Upper lobe of right lung (tissue), 1 donor: ENCODE measurements at places on chromosomes 6 and 20.
A peak's percentile ranks its signal among the peaks of the same experiment; 100 is the strongest.

DNA sequence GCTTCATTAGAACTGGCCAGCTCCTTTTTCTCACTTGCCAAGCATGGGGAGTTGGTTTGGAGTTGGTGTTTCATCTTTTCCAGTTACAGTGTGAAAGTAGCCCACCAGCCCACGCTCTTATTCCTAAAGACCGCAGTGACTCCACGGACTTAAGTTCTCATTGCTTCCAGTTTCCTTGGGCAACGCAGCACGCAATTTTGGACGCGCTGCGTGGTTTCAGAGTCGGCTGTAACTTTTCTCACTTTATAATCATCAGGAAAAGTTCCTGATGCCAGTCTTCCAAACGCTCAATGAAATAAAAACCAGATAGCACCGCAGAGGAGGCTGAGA is 381 bp upstream of the PEX7 start:
- no peak for DNase-seq
- peaks cover 7% of the 10 kb centered on the region for H3K36me3 ChIP-seq
- H3K27ac ChIP-seq = peak overlapping the region; percentile 93
- H3K4me1 ChIP-seq = peaks cover 5% of the 10 kb centered on the region
- peak overlapping the region; percentile 72 for H3K4me3 ChIP-seq
- no peaks in the 10 kb centered on the region for H3K27me3 ChIP-seq

DNA sequence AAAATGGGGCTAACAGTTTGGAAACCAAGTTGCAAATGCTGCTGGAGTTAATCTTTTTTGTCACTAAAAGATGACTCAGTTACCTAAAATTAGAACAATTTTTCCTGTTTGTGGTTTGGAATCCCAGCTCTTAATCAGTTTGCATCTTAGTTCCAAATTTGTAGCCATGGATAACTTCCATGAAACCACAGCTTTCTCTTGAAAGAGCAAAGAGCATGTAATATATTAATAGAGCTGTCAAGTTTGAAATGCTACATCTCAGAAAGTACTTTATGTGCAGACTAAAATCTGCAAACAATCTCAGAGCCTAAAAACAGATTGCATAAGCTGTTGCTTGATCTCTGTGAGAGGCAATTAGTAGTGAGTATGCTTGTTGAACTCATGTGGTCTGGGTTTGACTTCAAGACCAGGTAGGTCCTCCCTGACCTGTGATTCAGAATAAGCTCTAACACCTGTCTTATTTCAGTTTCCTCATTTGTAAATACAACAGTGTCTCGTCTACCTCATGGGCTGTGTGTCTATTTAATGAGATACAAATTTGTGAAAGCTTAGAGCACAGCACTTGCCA is 23.5 kb downstream of the DHX35 start:
- no peaks in the 10 kb centered on the region for H3K27me3 ChIP-seq
- no peak for DNase-seq
- H3K4me1 ChIP-seq = peaks cover 16% of the 10 kb centered on the region
- H3K4me3 ChIP-seq = no peak overlapping the region
- peaks cover 24% of the 10 kb centered on the region for H3K36me3 ChIP-seq

- H3K4me1 ChIP-seq = peaks cover 7% of the 10 kb centered on the region
- no peaks in the 10 kb centered on the region for H3K36me3 ChIP-seq
- H3K4me3 ChIP-seq = peak overlapping the region; percentile 44
- no peak overlapping the region for H3K27ac ChIP-seq
- DNase-seq = peak; percentile 81
- peaks cover 64% of the 10 kb centered on the region for H3K27me3 ChIP-seq
Observed at GRCh38 chr20:46022411-46023147, 6.4 kb upstream of the SLC12A5 start.

DNA sequence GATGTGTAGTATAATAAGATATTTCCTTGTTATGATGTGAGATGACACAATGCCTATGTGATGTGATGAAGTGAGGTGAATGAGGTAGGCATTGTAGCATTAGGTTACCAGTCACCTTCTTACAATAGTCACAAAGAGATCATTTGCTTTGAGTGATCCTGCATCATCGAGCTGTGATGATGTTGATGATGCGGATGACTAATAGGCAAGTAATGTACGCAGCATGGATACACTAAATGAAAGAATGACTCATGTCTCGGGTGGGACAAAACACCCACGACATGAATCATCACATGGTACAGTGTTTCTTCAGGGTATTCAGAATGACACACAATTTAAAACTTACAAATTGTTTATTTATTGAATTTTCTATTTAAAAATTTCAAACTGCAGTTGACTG is 806.3 kb upstream of the GJE1 start:
- no peak overlapping the region for H3K4me3 ChIP-seq
- H3K4me1 ChIP-seq = no peaks in the 10 kb centered on the region
- no peaks in the 10 kb centered on the region for H3K27me3 ChIP-seq
- no peaks in the 10 kb centered on the region for H3K36me3 ChIP-seq
- DNase-seq = no peak

DNA sequence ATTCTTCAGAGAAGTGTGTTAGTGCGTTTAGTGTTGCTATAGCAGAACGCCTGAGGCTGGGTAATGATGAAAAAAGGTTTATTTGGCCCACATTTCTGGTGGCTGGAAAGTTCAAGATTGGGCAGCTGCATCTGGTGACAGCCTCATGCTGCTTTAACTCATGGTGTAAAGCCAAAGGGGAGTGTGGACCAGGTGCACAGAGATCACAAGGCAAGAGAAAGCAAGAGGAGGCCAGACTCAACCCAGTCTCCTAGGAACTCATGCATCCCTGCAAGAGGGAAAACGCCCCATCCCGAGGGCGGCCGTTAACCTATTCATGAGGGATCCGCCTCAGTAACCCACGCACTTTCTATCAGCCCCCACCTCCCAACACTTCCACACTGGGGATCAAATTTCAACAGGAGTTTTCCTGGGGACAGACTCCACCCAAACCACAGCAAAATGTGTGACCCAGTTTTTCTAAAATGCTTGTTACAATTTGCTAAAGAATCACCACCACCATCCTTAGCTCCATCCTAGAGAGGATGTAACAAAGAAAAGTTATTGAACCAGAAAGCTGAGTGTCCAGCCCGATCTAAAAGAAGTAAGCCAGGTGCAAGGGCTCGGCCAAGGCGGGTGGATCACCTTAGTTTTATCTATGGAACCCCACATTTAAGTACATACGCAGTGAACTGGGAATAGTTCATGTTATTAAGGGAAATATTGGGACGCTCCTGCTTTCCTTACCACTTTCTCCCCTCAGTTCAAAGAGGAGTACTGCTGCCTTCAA is 164.8 kb downstream of the QKI start:
- peaks cover 7% of the 10 kb centered on the region for H3K36me3 ChIP-seq
- no peak overlapping the region for H3K4me3 ChIP-seq
- peaks cover 8% of the 10 kb centered on the region for H3K4me1 ChIP-seq
- H3K27ac ChIP-seq = no peak overlapping the region
- H3K27me3 ChIP-seq = no peaks in the 10 kb centered on the region

DNA sequence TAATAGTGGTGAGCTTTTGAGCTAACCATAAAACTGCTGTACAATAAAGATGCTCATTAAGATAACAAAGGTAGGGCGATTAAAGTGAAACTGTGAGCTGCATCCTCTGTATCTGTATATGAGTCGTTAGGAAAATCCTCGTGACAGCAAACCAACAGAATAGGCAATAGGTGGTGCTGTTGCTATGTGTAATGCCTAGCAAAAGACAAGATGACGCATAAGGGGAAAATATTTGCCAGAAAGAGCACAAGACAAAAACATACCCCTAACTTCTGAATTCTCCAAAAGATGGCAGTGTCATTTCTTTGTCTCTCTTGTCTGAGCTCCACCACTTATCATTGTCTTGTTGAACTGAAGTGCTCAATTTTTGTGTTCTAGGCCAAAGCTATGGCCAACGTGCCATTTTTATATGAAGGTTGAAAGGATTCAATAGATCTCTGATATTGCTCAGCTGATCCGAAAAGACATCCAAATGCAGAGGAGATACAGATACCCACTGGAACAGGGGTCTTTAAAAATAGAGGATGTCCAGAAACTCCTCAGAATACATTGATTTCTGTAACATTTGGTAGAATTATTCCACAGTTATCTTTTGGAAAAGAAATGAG is 56.3 kb upstream of the ANKEF1 start:
- no peak overlapping the region for H3K27ac ChIP-seq
- no peak for DNase-seq
- no peaks in the 10 kb centered on the region for H3K36me3 ChIP-seq
- H3K4me3 ChIP-seq = no peak overlapping the region
- no peaks in the 10 kb centered on the region for H3K4me1 ChIP-seq
- no peaks in the 10 kb centered on the region for H3K27me3 ChIP-seq

DNA sequence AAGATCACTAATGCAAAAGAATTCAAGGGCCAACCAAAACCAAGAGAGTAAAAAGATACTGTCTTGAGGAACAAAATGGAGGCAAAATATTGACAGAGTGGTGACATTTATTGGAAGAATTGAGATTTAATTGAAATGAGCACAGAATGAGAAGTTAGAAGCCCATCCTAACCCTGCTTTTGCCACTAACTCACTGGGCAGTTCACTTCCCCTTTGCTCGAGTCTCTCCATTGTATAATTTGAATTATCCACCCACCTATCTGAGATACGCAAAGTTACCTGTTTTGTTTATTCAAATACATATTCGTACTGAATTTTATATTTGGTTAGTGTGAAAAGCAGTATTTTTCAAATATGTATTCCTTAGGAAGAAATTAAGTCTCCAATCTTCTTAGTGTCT is 204.5 kb upstream of the PRDM1 start:
- DNase-seq = no peak
- no peaks in the 10 kb centered on the region for H3K36me3 ChIP-seq
- no peaks in the 10 kb centered on the region for H3K27me3 ChIP-seq

GRCh38 chr6:104003803-104004516 is 855.8 kb downstream of the HACE1 start:
- H3K27ac ChIP-seq = no peak overlapping the region
- no peaks in the 10 kb centered on the region for H3K4me1 ChIP-seq
- no peaks in the 10 kb centered on the region for H3K27me3 ChIP-seq
- H3K4me3 ChIP-seq = no peak overlapping the region

DNA sequence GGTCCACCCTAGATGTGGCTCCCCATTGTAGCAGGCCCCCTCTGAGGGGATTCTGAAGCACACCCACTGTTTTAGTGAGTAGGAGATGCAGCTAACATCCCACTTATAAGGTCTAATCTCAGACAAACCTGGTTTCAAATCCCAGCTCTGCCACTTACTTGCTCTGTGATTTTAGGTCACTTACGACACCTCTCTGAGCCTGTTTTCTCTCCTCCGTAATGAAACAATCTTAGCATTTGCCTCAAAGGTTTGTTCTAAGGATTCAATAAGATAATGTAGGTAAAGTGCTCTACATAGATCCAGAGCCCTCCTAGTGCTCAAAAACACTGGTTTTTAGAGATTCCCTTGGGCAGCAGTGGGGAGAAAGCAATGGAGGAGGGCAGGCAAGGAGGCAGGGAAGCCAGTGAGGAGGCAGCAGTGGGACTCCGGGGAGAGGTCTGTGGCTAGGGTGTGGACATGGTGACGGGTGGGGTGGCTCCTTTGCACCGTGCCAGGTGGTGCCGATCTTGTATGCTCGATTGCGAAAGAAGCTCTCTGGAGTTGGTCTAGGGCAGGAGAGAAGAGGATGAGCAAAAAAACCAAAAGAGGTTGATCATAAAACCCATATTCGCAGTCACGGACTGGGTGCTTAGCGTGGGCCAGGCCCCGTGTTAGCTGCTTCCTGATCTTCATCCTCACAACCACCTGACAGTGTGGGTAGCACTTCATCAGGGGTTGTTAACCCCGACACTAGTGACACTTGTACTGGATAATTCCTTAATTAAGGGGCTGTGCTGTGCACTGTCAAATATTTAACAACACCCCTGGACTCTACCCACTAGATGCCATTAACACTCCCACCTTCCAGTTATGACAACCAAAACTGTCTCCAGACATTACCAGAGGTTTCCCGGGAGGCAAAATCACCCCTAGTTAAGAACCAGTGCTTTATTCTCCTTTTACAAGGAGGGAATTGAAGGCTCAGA is 16.8 kb upstream of the PTGIS start:
- peak overlapping the region; percentile 55 for H3K27ac ChIP-seq
- peaks cover 30% of the 10 kb centered on the region for H3K4me1 ChIP-seq
- H3K4me3 ChIP-seq = no peak overlapping the region
- no peaks in the 10 kb centered on the region for H3K36me3 ChIP-seq
- DNase-seq = no peak

GRCh38 chr20:44979090-44979621 is 12.8 kb downstream of the STK4 start:
- peaks cover 79% of the 10 kb centered on the region for H3K36me3 ChIP-seq
- H3K4me3 ChIP-seq = no peak overlapping the region
- no peak for DNase-seq
- peak overlapping the region; percentile 56 for H3K27ac ChIP-seq

DNA sequence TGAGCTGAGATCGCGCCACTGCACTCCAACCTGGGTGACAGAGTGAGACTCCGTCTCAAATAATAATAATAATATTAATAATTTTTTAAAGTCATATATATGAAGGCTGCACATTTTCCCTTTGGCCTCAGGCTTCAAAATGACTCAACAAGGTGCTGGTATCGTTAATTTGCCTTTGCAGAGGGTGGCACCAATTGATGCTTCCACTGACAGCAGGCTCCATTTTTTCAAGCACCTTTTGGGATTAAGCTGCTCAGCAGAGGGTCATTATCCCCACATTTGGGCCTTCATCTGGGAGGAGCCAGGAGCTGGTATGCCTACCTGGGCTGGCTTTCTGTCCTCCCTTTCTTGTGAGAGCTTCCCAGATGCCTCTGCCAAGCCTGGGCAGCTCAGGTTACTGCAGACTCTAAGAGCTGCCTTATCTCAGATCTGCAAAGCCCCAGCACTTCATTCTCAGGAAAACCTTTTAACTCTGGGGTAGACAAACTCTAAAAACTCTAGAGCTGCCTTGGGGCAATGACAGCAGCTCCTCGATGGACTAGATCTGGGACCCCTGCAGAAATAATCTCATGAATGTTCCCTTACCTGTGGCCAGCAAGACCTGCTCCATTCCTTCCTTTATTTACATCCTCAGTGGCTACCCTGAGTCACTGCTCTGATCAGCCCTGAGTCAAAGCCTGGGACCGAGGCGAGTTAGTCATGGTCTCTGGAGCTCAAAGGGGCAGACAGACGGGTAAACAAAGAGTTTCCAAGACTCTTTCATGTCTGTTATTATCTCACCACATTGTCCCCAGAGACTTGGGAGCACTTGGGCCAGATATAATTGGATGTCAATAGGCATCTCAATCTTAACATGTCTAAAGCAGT is 80.0 kb upstream of the EYA2 start:
- no peaks in the 10 kb centered on the region for H3K36me3 ChIP-seq
- H3K27me3 ChIP-seq = peaks cover 53% of the 10 kb centered on the region
- no peak overlapping the region for H3K4me3 ChIP-seq
- H3K4me1 ChIP-seq = no peaks in the 10 kb centered on the region
- no peak overlapping the region for H3K27ac ChIP-seq
- DNase-seq = no peak

DNA sequence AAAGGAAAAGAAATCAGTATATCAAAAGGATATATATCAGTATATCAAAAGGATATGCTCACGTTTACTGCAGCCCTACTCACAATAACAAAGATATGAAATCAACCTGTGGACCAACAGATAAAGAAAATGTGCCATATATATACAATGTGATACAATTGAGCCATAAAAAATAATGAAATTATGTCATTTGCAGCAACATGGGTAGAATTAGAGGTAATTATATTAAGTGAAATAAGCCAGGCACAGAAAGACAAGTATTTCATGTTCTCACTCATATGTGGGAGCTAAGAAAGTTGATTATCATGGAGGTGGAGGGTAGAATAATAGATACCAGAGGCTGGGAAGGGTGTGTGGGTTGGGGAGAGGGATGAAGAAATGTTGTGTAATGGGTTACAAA is 102.9 kb upstream of the MARCKS start:
- no peak overlapping the region for H3K4me3 ChIP-seq
- DNase-seq = no peak
- H3K27ac ChIP-seq = no peak overlapping the region
- H3K4me1 ChIP-seq = no peaks in the 10 kb centered on the region

GRCh38 chr6:35970181-35970580 is 49.3 kb upstream of the SRPK1 start:
- H3K27ac ChIP-seq = no peak overlapping the region
- no peak overlapping the region for H3K4me3 ChIP-seq
- no peaks in the 10 kb centered on the region for H3K27me3 ChIP-seq
- H3K36me3 ChIP-seq = no peaks in the 10 kb centered on the region
